Inflammatory macrophage treated with lipopolysaccharide for 1 hour (primary cell): ENCODE measurements at places on chromosomes 7 and 10.

DNA sequence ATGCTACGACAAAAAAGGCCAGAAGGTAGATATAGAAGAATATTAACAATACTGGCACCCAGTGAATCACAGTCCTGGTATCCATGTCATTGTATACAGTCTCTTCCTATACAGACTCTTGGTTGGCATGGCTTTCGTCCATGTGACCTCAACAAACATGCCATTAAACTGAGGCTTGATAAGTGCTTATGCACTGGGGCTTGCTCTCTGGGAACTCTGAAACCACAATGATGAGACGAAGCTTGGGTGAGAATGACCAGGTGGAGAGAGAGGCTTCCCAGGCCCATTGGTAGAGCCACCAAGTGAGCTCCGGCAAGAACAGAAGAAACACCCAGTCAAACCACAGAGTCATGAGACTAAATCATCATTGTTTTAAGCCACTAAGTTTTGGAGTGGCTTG is 33.2 kb downstream of the PNPLA8 start:
- DNase-seq, result no peak

DNA sequence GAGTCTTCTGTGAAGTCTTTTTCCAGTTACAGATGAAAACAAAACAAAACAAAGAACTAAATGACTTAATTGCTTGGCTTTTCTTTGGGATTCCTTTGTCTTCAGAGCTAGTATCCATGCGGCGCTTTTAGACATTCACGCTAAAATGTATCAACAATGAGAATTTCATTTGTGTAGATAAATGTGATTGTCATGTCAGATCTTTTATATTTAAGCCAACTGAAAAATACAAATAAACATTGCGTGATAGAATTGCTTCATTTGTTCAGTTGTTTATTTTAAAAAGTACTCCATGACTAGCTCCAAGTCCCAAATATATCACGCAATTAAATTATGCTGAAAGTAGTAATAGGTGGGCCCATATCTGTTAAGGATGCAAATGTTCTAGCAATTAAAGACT is 7.9 kb upstream of the ADRB1 start:
- no peak for DNase-seq

DNA sequence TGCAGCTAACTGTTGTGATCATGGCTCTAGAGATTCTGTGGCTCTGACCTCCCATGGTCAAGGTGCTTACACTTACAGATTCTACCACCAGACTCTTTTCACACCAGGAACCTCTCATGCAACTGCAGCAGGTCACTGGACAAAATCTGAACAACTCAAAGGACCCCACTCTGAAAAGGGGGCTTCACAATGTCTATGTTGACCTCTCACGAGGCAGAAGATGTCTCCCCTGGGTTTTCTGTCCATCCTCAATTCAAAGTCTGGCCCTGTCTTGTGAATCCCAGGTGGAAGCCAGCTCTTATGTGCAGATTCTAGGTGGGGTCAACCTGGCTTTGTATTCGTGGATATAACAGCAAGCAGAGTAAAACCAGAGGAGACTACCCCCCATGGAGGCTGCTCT is 118.6 kb upstream of the ZNF479 start:
- DNase-seq, result no peak

- DNase-seq, result no peak
Measured at GRCh38 chr7:28615091-28615490, 202.8 kb downstream of the CREB5 start.

DNA sequence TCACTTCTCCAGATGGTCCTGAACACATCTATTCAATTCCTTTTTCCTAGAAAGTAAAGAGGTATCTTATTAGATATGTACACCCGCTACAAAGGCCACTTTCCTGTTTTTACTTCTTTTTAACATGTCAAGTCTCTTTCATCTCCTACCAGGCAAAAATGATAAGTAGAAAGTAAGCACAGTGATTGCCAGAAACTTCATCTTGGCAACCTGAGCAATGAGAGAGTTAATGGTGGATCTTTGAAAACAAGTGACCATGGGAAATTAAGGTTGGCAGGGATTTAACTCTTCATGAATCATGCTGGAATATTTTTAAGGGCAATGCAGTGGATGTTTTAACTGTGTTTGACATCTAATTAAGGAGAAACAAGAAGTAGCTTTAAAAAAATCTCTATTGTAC is 2.7 kb downstream of the SEMA3A start:
- DNase-seq, result no peak

- no peak for DNase-seq
Measured at GRCh38 chr7:143455491-143455890, 12.2 kb downstream of the TAS2R60 start.

DNA sequence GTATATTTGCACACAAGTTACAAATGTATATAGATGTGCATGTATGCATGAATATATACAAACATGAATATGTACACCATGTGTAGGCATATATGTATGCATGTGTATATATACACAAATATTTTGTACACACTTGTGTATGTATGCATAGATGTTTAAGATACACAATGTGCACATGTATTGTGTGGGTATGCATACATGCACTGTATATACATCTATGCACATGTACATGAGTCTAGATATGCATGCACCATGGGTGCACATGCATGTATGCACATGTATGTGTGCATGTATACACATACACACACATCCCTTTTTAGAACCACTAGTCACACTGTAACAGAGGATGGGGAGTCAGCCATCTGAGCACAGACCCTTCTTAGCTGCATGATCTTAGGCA is 249.4 kb downstream of the COBL start:
- DNase-seq, result no peak

DNA sequence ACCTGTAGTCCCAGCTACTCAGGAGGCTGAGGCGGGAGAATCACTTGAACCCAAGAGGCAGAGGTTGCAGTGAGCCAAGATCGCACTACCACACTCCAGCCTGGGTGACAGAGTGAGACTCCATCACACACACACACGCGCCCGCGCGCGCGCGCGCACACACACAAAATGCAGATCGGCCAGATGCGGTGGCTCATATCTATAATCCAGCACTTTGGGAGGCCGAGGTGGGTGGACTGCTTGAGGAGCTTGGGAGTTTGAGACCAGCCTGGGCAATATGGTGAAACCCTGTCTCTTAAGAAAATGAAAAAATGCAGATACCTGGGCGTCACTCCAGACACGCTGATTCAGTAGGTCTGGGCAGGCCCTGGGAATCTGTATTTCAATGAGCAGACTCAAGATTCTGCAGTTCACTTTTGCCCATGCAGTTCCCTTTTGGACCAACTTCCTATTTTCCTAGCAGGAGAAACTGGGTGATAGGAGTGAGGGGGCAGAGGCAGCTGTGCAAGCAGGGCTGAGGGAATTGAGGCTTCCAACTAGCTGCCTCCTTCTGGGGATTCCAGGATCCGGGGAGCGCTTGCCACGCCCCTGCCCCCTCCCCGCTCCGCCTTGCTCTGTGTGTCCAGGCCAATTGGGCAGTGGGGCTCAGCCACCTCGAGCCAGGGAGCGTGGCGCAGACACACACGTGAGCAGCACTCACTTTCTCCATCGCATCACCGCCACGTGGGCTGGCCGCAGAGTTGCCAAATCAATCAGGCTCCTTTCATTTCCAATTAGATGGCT is 173.6 kb downstream of the SH3PXD2A start:
- peak; percentile 85 for DNase-seq

DNA sequence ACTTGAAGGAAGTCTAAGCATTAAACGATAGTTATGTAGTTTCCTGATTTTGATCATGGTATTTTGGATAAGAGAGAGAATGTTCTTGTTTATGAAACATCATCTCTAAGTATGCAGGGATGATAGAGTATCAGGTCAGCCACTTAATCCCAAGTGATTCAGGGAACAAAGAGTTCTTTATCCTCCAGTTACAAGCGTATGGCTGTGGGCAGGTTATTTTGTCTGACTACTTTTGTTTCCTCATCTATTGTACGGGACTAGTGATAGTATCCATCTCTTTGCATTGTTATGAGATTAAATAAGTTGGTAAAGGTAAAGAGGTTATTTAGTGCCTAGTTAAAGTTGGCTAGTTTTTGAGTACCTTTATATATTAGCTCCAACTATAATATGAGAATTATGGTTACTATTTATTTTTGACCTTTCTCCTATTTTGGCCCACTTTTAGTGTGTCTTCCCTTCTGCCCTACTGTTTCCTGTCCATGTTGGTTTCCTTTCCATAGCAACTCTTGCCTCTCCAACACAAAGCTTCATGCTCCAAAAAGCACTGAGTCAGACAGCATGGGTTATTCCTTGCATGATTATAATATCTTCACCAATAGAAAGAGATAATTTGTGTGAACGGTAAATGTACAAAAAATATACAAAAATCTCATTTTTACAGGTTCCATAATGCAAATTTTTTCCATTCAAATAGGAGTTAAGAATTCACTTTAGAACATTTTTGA is 65.4 kb downstream of the SP8 start:
- no peak for DNase-seq

DNA sequence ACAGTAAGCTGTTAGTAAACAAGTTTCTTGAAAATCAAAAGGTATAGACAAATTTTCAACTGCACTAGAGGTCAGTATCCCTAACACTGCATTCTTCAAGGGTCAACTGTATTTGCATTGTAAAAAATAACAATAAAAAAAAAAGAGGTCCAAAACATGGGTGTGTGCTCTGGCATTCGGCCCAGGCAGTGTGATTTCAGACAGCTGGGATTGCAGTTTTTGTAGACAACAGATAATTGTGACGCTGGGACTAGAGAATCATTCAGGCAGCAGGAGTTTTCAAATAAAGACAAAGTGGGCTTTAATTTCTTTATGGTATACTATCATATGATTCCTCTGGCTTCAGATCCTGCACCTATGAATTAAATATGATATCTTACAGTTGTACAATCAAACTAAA is 543.2 kb upstream of the SEMA3D start:
- DNase-seq, result no peak

- DNase-seq, result no peak
Measured at GRCh38 chr10:3992382-3993178, 207.6 kb upstream of the KLF6 start.

- no peak for DNase-seq
Measured at GRCh38 chr10:131201741-131202515, 109.6 kb downstream of the TCERG1L start.

GRCh38 chr10:126808103-126808502 is 97.1 kb upstream of the DOCK1 start:
- no peak for DNase-seq

DNA sequence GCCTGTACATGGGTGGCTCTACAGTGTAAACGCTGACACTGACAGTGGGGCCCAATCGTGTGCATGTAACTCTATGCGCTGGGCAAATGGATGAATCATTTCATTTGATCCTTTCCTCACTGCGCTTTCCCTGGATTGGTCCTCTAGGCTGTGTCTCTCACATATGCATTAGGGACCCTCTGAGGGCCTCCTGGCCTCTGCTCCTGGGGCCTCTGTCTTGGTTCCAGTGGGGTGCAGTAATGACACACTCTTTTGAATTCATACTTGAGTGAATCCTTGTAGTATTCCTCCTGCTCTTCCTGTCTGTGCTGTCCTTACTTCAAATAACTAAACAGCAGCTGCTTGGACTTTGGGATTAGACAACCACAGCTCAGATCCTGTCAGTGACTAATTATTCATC is 176.5 kb upstream of the ADO start:
- DNase-seq, result no peak

- no peak for DNase-seq
Measured at GRCh38 chr10:4686644-4686996, 139.4 kb upstream of the AKR1E2 start.

GRCh38 chr7:44065431-44066110 is at the start of gene PGAM2:
Gene PGAM2, minus strand, starts transcription at chr7:44065567. Its CDS starts 38 bp downstream, at chr7:44065529.
- DNase-seq, result no peak

DNA sequence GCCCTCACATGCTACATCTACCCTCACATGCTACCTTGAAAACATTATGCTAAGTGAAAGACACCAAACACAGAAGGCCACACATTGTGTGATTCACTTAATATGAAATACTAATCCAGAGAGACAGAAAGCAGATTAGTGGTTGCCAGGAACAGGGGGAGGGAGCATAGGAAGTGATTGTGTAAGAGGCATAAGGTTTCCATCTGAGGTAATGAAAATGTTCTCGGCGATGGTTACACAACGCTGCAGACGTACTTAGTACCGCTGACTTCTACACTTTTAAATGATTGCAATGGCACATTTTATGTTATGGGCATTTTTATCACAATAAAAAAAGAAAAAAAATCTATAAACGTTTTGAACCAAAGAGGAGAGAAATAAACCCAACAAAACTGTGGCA is 742.3 kb downstream of the TYW1 start:
- no peak for DNase-seq

DNA sequence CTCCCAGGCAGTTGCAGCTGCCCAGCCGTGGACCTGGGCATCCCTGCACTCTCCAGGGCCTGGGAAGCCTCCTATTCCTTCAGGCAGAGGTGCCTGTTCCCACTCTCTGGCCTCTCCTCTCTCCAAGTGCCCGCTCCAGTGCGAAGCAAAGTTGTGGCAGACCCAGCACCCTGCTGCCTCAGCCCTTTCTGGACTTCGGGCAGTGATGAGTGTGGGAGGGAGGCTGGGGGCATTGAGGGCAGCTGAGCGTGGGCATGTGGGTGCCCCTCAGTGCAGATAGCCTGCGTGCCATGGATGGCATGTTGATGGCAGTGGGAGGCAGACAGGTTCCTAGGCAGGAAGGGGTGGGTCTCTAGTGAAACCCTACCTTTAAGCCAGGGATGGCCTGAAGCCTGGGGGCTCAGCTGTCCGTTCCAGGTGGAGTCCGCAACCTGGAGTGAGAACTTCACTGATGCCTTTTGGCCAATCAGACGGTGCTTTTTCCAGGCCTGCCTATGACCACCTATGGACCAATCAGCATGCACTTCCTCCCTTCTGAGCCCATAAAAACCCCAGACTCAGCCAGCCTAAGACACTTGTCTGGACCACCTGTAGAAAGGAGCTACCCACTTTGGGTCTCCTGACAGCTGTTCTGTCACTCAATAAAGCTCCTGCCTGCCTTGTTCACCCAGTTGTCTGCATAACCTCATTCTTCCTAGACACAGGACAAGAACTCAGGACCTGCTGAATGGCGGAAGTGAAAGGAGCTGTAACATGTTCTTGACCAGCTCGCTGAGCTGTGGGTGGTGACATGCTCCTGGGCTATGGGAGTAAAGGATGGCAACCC is 26.1 kb downstream of the SVIL start:
- no peak for DNase-seq

DNA sequence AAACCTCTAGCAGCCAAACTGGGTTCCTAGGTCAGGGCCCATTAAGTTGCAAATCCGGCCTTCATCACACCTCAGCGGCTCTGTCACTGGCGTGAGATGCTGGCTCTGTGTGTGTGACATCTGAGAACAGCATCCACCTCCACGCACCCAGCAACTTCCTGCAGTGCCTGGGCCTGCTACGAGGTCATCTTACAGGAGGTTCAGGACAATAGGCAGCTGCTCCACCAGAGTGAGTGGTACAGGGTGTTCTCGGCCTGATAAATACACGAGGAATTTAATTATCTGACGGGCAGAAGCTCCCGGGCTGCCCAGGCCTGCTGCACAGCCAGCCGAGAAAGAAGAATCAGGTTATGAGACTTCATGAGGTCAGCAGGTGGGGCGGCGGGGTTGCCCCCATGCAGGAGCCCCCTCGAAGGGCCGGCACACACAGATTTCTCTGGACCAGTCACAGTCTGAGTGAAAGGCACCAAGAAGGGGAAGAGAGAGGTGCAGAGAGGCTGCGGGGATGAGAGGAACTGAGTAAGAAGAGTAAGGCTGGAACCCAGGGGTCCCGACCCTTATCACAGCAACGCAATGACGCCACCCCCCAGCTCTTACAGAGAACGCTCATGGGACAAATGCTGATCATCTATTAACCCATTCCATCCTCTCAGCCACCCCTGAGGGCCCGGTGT is 49.3 kb downstream of the CALML3 start:
- DNase-seq, result no peak

GRCh38 chr7:149050941-149051340 is 22.6 kb upstream of the PDIA4 start:
- no peak for DNase-seq
